ENCODE measurements at places on chromosomes 13 and 19. TPM values are rescaled to one million over a fixed set of nuclear protein-coding genes. Genes with fewer than 3 reads are reported as not detected.

DNA sequence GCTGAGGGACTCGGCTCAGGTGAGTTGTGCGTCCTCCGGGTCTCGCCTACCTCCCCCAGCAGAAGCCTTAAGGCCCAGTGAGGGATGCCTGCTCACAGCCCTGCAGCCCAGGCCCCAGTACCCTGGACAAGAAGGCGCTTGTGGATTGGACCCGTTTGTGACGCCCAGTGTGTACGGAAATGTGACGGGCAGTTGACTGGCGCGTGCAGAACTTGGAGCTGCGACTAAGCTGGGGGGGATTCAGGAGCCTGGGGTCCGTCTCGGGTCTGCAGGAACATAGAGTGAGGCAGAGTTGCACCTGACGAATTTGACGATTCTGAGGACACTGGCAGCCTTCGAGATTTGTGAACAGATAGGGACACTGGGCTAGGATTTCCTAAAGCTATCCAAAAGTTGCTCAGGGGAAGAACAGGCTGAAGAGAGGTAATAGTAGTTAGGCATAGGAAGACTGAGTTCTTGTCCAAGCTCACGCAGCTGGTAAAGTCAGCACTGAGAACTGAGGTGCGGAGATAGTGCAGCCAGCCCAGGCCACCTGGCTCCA, 519 bp downstream of the ZNF551 start:
- DNase-seq: no peak

DNA sequence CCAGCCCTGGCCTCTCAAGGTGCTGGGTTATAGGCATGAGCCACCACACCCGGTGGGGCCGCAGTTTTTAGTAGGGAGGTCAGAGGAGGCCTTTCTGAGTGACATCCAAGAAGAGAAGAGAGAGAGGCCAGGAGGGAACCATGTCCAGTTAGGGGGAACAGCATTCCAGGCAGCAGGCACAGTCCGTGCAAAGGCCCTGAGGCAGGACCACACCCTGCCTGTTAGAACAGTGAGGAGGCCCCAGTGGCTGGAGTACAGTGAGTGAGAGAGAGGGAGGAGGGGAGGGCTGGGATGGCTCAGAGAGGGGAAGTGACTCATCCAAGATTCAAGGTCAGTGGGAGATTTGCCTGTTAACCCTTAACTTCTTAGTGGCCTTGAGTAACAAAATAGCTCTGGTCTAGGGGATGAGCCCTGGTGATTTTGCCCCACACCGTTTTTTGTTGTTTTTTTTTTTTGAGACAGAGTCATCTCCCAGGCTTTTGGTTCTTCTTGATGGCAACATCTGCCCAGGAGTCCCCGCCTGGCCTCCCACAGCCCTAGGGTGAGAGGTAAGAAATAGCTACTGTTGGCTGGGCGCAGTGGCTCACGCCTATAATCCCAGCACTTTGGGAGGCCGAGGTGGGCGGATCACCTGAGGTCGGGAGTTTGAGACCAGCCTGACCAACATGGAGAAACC, 2.7 kb upstream of the PLIN3 start:
- peak; percentile 62 for DNase-seq

DNA sequence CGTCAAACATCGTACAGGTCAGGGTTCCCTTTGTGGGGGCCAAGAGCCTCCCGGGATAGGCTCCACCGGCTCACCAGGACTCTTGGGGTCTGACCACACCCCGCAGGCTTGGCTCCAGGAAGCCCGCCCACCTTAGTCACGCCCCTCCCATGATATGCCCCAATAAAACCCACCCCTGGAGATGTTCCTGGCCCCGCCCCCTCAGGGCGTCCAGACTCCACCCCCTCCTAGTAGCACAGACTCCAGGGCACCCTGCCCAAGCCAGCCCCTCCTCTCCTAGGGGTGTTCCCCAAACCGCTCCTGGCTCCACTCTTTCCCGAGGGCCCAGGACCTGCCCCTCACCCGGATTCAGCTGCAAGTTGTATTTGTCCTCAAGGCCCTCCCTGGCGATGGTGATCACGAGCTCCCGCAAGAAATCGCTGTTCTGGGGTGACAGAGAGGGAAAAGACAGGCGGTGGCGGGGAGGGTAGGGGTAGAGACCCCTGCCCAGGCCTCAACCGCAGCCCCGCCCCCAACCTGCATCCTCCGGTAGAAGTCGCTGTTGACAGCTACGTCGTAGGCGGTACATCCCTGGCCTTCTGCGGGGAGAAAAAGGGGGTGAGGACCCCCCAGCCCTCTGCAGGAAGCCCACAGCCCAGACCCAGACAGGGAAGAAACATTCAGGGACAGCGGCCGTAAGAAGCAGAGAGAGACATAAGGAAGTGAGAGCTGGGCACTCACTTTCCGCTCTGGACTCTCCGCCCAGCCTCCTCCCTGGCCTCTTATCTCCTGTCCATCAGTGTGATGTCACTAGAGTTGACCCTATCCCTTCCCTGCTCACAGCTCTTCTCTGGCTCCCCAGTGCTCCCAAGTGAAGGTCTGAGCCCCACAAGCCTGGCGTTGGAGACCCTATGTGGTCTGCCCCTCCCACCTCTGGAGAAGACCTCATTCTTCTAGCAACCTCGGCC, 3.9 kb downstream of the PIH1D1 start:
- peak; percentile 94 for DNase-seq

DNA sequence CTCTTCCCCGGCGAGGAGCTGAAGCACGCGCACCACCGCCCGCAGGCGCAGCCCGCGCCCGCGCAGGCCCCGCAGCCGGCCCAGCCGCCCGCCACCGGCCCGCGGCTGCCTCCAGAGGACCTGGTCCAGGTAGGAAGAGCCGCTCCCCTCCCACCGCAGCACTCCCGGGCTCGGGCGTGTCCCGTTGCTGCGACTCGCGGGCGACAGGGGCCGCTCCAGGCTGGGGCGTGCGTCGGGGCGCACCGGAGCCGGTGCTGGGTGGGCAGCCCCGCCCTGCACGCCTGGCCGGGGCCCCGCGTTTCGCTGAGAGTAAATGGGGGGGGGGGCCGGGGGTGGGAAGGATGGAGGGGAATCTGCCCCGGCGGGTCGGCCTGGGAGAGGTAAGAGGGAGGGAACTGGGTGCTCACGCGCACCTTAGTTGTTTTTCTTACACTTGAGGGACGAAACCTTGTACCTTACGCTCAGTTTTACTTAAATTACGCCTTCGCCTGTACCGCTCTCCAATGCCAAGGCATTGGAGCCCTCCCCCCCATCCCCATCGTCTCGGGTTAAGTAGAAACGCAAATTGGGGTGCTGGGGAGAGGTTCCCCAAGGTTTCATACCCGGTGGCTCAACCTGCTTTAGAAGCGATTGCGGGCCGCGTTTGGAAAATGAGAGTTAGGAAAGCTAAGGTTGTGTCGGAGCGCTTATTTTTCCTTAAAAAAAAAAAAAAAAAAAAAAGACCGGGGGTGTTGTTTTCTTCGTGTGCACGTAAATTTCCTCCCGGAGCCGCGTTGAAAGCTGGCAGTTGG, 850 bp downstream of the KLF5 start:
- peak; percentile 71 for DNase-seq

ADGRE1 gene
- 0.09 TPM for total RNA-seq

GRCh38 chr19:28170066-28170465, 1042.9 kb downstream of the UQCRFS1 start:
- DNase-seq: no peak

- DNase-seq: no peak
Measured at GRCh38 chr13:28271056-28271840, 132.9 kb downstream of the PAN3 start.

- no peak for DNase-seq
Measured at GRCh38 chr13:41751277-41751676, 209.6 kb downstream of the VWA8 start.

DNA sequence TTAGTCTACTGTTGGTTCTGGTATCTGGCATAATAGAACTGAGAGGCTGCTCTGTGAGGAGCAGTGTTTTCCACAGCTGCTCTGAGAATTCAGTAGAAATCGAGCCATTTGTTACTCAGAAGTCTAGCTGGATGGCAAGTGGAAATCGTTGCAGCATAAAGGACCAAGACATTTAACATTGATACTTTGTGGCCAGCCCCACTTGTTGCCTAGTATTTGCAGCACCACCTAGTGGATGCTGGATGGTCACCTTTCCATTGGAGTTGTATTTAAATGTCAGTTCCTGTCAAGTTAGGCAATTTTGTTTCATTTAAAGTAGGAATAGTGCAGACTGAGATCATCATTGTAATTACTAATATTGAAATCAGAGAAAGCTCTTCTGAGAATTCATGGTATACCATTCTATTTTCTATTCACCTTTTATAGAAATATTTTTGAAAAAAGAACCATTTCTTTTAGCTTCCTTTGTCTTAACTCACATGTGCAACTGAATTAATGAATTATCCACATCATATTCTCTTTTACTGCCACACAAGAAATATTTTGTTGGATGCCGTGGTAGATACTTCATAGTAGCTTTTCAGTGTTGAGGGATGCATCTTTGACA, 64.6 kb downstream of the PDS5B start:
- DNase-seq: peak; percentile 84

DNA sequence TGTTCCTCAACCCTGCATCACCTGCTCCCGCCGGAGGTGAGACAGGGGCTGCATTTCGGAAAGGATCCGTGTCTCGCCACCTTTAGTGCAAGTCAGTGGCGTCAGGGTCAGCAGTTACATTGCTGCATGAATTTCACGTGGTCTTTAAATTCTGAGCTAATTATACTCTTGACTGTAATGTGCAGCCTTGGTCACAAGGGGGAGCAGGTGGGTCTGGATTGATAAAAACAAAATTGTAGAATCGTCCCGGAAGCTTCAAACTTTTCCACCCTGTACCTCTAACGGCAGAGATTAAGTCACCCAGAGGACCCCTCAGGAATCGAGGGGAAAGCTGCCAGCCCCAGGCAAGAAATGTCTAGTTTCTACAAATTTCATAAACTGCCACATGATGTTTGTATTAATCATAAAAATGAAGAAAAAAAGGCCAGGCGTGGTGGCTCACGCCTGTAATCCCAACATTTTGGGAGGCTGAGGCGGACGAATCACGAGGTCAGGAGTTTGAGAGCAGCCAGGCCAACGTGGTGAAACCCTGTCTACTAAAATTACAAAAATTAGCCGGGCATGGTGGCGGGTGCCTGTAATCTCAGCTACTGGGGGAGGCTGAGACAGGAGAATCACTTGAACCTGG, 20.2 kb downstream of the BBC3 start:
- peak; percentile 88 for DNase-seq

WDR87 gene
- total RNA-seq: not detected

DNA sequence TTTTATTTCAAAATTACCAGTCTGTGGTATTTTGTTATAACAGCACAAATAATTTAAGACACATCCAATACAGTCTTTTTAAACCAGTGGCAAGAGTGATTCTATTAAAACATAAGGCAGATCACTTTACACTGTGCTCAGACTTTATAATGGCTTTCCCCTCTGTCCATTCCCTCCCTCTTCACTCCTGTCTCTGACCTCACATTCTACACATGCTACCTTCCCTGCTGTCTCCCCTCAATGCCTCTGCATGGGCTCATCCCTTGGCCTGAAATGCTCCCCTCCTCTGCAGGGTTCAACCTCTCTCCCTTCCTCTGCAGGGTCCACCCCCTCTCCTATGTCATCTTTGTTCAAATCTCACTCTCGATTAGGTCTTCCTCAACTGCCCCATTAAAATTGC, 170.8 kb downstream of the LHFPL6 start:
- DNase-seq: no peak

GRCh38 chr19:3233831-3234230, 9.4 kb downstream of the CELF5 start:
- DNase-seq: no peak

CDX2 gene
- total RNA-seq: not detected

DNA sequence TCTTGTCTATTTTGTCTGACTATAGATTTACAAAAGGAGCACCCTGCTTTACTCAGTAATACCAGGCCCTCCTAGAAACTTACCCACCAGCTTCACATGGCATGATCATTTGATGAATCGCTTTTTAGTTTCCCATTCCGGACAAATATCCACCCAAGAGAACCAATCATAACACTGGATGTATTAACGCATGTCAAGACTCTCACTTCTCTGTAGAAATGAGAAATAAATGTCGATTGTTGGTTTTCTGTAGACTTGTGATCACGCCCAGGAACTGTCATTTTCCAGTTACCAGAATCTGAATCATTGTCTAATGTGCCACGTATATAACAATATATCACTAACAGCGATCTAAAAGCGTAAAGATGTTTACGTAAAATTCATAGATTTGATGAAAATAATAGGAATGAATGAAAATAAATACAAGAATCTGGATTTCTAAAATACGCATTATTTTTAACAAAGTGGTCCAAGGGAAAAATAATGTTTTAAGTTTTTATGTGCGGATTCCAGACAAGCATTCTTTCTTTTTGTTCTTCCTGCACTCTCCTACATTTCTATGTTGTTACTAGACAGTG, 14.0 kb downstream of the CDX2 start:
- DNase-seq: no peak

- peak; percentile 87 for DNase-seq
Measured at GRCh38 chr19:13234518-13234917, 84.3 kb downstream of the IER2 start.

DNA sequence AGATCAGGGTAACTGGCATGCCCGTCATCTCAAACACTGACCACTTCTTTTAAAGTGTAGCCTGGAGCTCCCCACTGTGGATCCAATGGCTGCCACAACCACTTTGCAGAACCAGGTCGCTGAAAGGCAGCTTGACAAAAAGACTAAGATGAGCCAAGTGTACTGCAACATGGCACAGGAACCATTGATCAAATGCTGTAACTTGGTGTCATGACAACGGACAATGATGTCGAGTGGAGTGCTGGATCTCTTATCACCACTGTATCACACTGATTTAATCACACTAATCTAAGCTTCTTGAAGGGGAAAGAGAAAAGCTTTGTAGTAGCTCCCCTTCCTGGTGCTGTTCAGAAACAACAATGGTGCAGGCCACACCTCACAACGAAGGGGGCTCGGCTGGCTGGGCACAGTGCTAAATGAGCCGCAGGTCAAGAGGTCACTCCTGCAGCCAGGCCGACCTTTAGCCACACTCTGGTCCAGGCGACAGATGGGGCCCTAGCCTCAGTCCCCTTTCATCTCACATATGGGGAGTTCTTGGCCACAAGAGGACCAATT, 2.2 kb upstream of the TNFRSF19 start:
- DNase-seq: no peak

GRCh38 chr19:45354241-45354842, 13.8 kb downstream of the KLC3 start:
- DNase-seq: no peak

DNA sequence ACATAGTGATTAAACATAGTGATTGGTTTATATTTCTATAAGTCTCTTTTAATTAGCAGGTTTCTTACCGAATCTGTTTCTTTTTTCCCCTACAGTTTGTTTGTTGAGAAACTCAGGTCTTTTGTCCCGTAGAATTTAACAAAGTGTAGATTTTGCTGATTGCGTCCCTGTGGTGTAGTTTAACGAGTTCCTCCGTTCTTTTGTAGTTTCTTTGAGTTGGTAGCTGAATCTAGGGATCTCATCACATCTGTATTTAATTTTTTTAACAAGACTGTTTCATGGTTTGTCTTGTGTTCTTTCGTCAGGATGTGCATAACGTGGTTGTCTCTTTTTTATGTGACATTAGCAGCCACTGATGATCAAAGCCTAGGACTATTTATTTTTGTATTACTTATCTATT, 111.1 kb downstream of the AKAP11 start:
- DNase-seq: no peak

SSBP4 gene
- 242 TPM for total RNA-seq

GRCh38 chr13:32385410-32385809, 42.5 kb downstream of the N4BP2L1 start:
- no peak for DNase-seq

GRCh38 chr19:38727868-38728660, 16.2 kb downstream of the CAPN12 start:
- no peak for DNase-seq

- no peak for DNase-seq
Measured at GRCh38 chr19:10968527-10969135, 7.8 kb downstream of the SMARCA4 start.

Data from A673 (cell line).